CD4-positive, alpha-beta T cell (primary cell): ENCODE measurements at places on chromosomes 12 and 14.

- no peak for DNase-seq
These were observed 311.8 kb downstream of the RERGL start for GRCh38 chr12:17778242-17778641.

DNA sequence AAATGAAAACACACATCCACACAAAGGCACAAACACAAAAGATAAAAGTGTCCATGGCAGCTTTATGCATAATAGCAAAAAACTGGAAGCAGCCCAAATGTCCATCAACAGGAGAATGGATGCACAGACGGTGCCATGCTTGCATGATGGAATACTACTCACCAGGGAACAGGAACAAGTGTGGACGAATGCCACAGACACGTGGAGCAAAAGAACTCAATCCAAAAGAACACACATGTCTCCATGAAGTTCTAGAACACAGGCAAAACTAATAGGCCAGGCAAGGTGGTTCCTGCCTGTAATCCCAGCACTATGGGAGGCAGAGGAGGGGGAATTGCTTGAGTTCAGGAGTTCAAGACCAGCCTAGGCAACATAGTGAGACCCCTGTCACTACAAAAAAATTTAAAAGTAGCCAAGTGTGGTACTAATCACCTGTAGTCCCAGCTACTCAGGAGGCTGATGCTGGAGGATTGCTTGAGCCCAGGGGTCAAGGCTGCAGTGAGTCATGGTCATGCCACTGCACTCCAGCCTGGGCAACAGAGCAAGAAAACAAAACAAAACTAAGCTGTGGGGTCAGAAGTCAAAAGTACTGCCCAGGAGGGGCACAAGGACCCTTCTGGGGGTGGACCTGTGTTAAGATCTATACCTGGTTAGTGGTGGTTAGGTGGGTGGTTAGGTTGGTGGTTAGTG is 7.3 kb upstream of the TMEM119 start:
- no peak for DNase-seq

DNA sequence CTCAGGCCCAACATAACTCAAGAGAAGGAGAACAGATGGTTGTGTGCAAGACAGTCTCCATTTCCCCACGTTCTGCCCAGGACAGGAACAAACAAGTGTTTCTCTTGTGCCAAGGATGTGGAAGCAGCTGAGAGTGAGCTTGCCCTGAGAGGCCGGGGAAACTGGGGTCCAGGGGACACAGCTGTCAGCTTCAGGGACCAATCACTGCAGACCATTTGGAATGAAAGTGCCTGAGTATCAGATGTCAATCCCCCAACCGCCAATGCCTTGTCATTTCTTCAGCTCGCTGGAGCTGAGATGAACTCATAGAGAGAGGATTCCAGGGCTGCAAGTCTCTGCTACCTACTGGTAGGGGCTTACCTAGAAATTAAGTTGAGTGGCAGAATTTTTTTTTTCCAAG is 71.9 kb upstream of the METAP2 start:
- no peak for DNase-seq

- DNase-seq, result no peak
These were observed 64.9 kb downstream of the LGR5 start for GRCh38 chr12:71504476-71504875.

DNA sequence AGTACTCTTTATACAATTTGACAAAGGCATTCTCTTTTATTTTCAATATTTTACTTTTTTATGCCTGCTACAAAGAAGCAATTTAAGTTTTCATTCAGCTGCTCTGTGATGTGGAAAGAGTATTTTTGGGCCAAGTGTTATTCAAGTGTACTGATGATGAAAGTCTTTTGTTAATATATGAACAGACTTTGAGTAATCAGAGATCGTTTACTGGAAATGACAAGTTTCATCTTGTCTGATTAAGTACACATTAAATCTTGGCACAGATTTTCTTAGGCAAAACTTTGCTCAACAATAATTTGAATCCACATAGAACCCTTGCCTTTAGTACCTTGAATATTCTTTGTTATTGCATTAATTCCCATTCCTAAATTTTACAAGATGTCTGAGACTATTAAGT is 13.3 kb upstream of the PZP start:
- DNase-seq, result no peak

DNA sequence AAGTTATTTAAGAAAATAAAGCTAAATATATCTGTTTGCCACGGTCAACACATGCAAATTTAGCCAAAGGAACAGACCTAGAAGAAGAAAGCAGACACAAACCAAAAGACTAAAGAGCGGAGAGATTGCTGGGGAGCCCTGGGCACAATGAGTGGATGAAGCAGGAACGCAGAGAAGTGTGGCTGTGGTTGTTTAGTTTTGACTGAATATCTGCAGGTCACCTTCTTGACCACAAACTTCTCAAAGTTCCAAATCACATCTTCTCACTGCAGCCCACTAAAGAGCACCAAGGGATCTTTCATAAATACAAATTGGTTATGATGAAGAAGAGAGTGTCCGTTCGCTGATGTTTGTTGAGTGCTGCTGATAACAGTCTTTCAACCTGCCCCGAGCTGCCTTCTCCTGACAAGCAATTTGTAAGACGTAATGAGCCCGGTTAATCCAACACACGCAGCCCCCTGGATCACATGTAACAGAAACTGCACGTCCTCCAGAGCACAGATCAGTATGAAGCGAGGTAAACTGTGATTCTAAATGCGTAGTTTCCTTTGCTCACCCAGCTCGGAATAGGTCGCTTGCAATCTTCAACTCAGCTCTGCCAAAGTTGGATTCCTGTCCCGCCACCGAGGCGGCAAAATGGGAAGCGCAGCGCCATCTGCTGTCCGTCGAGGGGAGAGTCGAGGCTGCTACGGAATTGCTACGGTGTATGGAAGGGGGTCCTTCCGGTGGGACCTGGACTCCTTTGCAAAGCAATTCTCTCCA is 120.8 kb downstream of the GXYLT1 start:
- peak; percentile 54 for DNase-seq

GRCh38 chr12:24591715-24592440 is 357.0 kb downstream of the BCAT1 start:
- DNase-seq, result no peak

- no peak for DNase-seq
These were observed 391.2 kb downstream of the NOVA1 start for GRCh38 chr14:26206640-26207039.

DNA sequence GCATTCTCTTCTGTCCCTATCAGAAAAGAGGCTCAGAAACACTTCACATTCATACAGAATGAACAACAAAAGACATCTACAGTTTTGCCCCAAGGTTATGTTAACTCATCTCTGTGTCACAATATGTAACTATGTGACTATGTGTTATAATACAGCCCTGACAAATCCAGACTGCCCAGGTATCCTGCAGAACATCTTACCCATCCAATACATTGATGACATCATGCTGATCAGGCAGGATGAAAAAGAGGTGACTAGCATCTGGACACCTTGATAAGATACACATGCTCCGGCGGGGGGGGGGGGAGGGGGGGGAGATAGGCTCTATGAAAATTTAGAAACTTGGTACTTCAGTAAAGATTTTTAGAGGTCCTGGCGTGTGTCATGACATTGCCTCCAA is 8.3 kb upstream of the GNS start:
- no peak for DNase-seq

DNA sequence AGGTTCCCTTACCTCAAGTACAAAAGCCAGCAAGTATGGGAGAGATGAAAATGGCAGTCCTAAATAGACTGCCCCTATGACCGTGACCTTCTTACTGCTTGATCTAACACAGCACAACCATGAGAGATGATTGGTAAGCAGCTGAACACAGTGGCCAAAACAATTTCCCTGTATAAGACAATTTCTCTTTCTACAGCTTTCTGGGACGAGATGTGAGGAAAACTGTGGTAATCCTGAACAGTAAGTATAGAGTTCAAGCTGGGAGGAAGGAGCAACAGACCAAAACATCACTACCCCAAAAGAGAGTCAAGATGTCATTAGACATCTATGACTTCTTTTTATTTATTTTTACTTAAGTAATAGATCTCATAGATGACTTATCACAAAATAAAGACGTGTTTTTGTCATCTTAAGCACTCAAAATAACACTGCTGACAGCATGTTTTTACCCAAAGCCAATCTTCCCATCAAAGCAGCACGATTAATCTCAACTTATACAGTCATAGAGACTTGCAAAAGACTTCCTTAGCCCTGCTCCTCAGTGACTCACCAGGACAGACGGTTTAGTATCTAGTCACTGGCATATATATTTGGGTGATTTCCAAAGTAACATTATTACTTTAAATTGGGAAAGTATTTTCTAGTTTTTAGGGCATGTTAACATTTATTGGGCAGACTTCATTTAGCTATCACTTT is 3.7 kb downstream of the TMEM52B start:
- no peak for DNase-seq

DNA sequence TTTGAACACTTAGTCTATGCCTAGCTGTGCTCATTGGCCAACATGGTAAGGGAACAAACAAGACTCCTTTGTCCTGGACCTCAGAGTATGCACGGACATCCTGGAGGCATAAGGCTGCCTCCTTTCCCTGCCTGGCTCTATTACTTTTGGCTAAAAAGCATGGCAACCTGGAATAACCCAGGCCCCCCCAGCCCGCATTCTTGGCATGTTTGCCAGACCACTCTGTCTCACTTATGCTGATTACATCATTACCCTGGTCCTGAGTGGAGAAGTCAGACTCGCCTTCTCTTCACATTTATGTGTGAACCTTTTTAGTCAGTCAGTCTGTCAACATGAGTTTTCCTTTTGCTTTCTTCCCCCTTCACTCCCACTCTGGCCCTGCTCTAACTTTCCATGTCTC is 58.0 kb upstream of the ELK3 start:
- no peak for DNase-seq

DNA sequence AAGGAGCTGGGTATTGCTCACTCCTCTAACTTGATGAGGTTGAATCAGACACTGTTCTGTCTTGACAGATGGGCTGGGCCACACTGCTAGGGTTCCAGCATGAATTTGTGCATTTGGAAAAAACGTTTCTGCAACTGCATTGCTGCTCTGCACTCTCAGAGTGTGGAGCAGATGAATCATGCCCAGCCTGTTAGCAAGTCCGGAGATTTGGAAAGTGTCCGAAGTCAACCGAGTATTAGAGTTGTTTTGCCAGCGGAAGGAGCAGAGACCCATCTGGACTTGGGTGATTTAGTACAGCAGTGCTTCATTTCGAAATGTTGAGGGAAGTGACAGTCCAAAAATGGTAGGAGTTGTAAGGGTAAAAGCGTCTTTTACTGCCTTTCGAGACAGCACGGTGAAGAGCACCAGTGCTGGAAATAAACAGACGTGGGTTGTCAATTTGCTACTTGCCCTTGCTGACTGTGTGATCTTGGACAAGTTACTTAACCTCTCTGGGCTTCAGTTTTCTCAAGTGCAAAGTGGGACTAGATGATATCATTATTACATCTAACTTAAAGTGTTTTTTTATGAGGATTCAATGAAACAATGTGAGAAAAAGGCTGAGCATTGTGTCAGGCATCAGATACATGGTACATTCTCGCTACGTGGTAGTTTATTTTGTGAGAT is 139.5 kb downstream of the CHST11 start:
- DNase-seq, result no peak

GRCh38 chr14:40576880-40577478 is 1029.7 kb upstream of the LRFN5 start:
- DNase-seq, result no peak

GRCh38 chr12:92779902-92780301 is 77.1 kb downstream of the PLEKHG7 start:
- DNase-seq, result no peak

DNA sequence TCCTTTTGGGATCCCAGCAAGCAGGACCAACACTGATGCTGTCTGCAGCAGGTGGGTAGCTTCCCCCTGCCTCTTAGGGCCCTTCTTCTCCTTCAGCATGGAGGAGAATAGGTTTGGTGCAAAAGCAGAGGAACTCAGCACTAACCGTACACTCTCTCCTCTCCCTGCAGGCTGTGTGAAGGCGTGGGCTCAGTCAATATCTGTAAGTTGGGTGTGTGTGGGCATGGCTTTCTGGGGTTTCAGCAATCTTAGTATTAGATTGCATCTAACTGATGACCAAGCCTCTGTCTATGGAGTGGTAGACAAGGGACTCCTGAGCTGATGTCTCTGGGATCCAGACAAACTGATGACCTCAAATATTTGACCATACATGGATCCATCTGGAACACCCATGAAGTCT is 14.3 kb downstream of the KRT85 start:
- DNase-seq, result no peak

- DNase-seq, result no peak
These were observed 46.7 kb downstream of the WBP11 start for GRCh38 chr12:14756334-14757143.

GRCh38 chr12:91846466-91847055 is 299.1 kb downstream of the BTG1 start:
- DNase-seq, result no peak

- no peak for DNase-seq
These were observed 37.5 kb downstream of the ZFC3H1 start for GRCh38 chr12:71626098-71626497.

DNA sequence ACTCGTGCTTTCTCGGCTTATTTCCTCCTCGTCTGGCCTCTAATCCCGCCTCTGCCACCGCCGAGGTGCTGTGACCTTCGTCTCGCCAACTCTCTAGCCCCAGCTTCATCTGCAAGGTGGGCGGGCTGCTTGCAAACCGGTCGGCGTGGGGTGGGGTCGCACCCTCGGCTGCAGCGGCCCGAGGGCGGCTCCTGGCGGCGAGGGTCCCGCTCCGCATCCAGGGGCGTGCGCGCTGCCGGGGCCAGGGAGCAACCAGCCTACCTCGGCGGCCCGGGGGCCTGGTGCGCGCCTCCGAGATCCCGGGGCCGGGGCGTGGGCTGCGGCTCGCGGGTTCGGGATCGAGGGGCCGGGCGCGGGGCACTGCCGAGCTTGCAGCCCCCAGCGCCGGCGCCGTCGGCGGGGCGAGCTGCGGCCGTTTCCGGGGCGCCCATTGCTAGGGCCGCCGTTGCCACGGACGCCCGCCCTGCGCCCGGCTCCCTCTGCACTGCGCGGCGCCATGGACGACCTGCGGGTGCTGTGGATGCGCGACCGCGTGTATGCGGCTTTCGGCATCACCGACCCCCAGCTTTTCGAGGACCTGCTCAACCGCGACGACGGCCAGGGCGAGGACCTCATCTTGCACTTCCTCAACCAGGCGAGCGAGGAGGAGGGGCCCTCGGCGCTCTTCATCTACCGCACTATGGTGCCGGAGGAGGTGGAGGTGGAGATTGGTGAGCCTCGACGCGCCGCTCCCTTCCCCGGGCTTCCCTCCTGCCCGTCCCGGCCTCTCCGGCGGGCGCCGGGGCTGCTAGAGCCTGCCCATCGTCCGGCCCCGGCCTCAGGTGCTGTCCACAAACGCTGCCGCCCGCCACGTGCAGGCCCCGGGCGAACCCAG is at the start of gene DNAH10:
TSS of gene DNAH10 (plus strand) at position 461 of the 874 bp plus-strand sequence. CDS start at position 497, 36 bp downstream.
- no peak for DNase-seq

- DNase-seq, result no peak
These were observed 14.2 kb upstream of the PAX9 start for GRCh38 chr14:36647417-36647823.
